ENCODE measurements at places on chromosomes 3 and 15.

DNA sequence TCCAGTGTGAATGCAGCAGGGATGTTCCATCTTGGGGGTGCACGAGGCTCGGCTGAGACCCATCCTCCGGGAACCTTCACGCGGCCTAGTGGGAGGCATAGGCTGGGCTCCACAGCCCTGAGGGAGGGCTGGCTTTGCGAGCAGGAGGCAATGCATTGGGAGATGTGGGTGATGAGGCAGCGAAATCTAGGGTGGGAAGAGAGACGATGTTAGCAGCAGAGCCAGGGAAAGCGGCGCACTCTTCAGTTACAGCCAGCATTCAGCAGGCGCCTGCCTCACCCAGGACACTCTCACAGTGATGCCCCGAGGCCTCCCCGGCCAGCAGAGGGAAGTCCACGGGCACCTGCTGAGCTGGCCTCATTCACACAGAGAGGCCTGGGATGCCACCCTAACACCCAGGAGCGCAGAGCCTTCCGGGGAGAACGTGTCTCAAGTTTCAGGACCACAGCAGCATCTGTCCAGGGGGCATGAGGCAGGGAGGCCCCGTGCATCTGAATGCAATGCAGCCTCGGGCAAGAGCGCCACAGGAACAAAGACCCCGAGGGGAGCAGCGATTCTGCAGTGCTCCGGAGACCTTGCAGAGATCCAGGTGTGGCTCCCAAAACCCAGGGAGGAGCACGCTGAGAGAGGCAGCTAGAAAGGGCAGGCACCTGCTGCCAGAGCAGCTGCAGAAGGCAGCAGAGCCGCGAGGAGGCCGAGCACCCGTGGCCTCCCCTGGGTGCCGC, 102.4 kb downstream of the NUP210 start:
- DNase-seq = no peak

DNA sequence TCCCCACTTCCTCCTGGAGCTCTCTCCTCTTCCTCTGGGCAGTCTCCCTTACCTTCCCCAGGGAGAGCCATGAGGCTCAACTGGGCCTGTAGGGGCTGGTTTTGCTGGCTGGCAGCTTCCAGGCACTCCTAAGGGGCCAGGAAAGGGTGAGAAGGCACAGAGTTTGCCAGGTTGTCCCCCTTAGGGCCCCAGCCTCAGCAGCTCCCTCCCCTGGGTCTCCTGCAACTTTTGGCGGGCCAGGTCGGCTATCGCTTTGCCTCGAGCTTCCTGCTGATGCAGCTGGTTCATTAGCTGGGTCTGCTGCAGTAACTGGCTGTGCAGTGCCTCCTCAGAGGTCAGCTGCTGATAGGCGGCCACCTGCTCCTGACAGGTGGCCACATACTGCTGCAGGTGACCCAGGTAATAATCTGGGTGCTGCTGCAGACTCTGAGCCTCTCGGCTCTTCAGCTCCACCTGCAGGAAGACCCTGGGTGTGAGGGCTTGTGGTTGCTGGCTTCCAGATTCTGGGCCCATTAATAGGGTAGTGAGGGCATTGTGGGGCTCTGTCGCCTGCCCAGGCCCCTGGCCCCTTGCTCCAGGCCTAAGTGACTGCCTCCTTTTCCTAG, 29.7 kb upstream of the OR4F6 start:
- DNase-seq = peak; percentile 11

GRCh38 chr3:46504789-46505188, 7.0 kb downstream of the RTP3 start:
- DNase-seq = no peak

DNA sequence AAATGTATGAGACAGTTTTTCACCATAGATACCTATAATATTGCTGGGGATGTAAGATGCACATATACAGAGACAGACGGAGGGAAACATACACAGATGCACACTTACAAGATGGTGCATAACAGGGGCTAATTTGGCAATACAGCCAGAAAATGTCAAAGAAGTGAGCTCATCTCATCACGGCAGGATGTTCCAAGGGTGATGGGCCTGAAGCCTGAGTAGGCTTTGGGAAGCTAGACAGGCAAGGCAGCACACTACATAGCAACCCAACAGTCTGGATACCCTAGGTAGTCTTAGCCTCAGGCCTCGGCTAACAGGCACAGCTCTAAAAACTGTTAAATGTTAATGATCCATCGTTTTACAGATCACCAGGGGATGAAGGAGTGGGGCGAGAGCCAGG, 148.5 kb downstream of the OSBPL10 start:
- no peak for DNase-seq

- peak; percentile 99 for DNase-seq
Measured at GRCh38 chr3:45226206-45226915, at the start of gene TMEM158. Gene TMEM158, minus strand, starts transcription at chr3:45226287. Its CDS starts 260 bp downstream, at chr3:45226027.

- DNase-seq = no peak
Measured at GRCh38 chr15:60704129-60704528, 225.2 kb upstream of the ICE2 start.

GRCh38 chr3:50607271-50608091, 4.1 kb downstream of the CISH start:
- no peak for DNase-seq

DNA sequence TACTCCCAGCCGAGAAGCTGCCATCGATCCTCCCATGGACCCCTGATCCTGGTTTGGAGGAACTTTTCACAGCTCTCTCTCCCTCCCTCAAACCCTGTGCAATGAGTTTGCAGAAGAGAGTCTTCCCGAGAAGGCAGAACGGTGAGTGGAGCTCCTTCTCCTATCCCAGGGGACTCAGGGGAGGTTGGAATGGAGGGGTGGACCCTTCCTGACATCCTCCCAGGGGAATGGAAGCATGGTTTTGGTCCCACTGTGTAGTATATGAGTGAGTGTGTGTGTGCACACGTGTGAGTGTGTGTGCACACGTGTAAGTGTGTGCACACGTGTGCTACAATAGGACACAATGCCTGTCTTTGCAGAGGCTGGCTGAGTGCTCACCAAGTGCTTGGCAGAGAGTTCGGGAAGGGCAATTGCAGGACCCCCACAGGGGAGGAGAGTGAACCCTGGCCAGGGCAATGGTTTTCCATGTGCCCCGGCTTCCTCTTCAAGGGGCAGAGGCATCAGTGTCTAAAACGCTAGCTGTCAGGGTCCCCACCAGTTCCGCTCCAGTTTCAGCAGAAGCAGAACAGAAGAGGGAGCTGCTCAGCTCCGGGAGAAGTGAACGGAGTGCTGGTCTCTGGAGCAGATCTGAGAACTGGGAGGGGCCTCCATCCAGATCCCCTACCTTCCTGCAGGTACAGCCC, 13.8 kb upstream of the IL16 start:
- DNase-seq = no peak

- no peak for DNase-seq
Measured at GRCh38 chr3:59526999-59527398, 477.2 kb upstream of the CFAP20DC start.

- DNase-seq = no peak
Measured at GRCh38 chr3:109210501-109210900, 74.0 kb downstream of the C3orf85 start.

GRCh38 chr3:89087851-89088250, 19.6 kb upstream of the EPHA3 start:
- DNase-seq = no peak

DNA sequence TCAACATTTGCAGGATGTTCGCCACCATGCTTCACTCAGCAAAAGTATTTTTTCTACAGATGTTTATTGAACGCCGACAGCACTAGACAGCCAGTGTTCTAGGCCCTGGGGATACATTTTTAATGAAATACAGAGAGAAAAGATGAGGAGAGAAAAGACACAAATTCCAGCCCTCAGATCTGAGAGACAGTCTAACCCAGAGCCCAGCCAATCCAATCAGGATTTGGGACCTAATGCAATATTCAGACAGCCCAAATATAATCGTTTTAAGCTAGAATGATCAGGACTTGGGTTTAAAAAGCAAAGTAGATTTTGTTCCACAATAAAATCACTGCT, 174.8 kb downstream of the SLCO3A1 start:
- DNase-seq = no peak

DNA sequence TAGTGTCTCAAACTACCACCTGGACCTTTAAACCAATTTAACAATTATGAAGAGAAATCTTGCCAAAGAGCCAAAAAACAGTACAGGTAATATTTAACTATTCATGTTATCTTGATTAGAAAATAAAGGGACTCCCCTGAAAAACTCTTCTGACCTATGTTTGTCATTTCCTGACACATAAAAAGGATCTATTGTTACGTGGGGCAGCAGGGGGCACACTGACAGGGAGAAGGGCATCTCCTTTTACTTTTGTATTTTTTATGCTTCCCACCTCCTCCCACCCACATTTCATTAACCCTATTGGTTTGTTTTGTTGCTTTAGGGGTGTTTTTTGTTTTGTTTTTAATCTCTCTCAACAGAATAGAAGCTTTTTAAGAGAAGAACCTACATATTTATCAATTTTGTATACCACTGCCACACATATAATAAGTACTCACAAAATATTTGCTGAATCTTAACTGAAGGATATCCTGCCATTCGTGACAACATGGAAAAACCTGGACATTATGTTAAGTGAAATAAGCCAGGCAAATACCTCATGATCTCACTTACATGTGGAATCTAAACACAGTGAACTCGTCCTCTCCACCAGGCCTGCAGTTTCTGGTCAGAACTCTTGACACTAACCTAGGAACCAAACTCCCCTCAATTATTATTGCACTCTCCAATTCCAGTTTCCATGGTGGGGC, 17.7 kb downstream of the STAG1 start:
- DNase-seq = no peak

GRCh38 chr15:34436126-34436955, 1.3 kb downstream of the GOLGA8A start:
- peak; percentile 18 for DNase-seq

- DNase-seq = no peak
Measured at GRCh38 chr15:68764090-68764489, 56.6 kb downstream of the ANP32A start.

DNA sequence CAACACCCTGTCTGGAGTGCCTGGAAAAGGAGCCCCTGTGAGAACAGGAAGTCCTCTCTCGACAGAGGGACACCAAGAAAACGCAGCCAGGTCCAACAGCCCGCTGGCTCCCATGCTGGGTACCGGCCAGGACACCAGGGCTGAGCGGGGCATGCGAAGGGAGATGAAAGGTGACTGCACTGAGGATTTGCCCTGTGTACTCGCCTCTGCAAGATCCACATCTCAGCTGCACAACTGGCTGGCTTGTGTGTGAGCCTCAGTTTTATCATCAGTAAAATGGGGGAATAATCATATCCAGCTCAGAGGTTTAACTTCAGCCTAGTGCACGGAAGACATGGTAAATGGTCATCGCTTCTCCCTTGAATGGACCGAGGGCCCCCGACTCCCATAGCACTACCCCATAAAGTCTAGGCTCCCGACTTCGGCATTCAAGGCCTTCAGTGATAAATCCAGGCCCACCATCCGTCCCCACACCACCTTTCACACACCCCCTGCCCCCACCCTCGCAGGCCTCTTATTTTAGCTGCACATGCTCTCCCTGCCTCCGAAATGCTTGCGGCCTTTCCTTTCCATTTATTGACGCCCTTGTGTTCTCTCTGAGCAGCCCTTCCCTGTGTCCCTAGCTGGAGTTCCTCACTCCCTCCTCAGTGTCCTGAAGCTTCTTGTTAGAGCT, 15.8 kb downstream of the ISG20 start:
- no peak for DNase-seq

- DNase-seq = no peak
Measured at GRCh38 chr3:149215515-149215914, 6.1 kb downstream of the CP start.

DNA sequence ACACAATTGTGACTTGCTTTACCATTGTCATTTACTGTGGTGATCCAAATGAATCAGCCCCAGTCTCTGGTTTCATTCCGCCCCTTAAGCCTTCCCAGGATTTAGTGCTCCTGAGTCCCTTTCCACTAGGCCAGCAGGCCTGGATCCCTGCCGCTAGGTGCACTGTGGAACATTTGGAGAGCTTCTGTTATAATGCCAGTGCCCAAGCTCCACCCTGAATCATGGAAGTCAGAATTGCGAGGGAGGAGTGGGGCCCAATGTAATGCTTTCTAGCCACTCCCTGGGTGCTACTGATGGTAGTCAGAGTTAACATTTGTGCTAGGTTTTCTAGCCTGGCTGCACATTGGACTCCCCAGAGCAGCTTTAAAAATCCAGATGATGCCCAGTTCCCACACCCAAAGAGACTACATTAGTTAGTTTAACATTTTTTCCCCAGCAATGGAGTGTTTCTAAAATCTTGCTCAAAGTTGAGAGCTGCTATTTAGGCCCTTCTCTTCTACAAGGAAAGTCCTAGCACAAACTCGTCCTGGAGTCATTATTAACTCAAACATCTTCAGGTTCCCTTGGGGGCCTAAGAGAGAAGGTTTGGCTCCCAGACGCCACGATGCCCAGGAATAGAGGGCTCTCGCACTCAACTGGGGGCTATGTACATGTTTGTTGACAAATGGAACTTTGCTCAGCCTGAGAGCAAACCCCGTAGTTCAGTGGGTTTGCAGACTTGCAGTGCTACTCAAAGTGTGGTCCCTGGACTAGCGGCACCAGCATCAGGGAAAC, 366.7 kb upstream of the PROK2 start:
- no peak for DNase-seq

DNA sequence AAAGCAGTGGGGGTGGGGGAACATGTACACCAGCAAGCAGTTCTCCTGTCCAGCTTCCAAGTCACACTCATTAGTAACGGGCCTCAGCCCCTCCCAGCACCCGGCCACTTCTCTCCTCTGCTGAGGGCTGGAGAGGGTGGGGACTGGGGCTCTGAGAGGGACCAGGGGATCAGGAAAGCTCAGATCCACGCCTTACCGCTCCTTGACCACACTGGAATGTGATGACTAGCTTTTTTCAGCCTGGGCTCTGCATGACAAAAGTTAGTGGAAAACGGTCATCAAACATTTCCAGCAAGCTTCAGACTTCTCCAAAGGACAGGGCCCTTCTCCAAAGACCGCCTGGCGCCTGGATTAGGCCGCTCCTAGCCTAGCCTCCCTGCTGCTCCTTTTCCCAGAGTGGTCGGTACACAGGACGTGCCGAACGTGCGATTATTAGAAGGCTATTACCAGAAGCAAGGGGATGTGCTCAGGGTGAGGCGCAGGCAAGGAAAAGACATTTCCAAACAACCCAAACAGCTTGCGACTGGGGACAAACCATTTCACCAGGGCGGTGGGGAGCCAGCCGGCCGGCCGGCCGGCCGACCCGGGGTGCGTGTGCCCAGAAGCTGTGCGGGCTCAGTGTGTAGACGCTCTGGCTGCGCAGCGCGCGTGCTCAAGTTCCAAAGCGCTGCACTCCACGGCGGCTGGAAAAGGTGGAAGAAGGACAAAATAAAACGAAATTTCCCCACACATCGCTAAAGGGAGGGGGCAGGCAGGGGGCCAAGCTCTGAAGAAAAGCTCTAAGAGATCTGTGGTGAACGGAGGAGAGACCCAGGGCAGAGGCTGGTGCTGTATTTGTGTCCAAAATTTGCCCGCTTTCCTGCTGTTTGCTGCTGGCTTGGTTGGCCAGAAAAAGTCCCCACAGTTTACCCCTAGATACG, 51.0 kb upstream of the SSR3 start:
- DNase-seq = peak; percentile 69
